ENCODE measurements at places on chromosomes 7 and 10.

- no peak for DNase-seq
Observed at GRCh38 chr10:71307469-71308085, 11.5 kb upstream of the SLC29A3 start.

DNA sequence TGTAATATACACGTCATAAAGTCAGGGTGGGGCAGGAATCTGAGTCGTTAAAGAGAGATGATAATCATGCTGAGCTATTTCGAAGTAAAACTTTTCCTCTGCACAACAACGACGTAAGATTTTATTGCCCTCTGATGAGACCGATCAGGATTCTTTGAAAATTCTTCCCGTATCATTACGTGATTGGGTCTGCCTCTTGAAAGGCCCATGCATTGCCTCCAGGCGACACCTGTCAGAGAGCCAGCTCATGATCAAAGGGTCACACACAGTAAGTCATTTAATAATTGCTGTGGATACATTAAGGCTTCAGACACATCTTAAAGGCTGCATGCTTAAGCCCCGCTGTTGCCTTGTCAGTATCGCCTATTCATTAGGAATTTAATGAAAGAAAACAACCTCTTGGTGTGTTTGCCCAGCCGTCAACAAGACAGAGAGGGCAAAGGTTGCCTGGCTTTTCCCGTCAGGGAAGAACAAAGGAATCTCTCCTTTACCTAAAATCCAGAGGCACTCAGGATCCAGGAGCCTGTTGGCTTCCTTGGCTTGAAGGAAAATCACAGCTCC is 189.0 kb upstream of the SH2B2 start:
- DNase-seq, result no peak

GRCh38 chr10:821322-821721 is 110.2 kb downstream of the LARP4B start:
- no peak for DNase-seq

- DNase-seq, result no peak
Observed at GRCh38 chr10:6033954-6034353, 28.2 kb downstream of the IL2RA start.

DNA sequence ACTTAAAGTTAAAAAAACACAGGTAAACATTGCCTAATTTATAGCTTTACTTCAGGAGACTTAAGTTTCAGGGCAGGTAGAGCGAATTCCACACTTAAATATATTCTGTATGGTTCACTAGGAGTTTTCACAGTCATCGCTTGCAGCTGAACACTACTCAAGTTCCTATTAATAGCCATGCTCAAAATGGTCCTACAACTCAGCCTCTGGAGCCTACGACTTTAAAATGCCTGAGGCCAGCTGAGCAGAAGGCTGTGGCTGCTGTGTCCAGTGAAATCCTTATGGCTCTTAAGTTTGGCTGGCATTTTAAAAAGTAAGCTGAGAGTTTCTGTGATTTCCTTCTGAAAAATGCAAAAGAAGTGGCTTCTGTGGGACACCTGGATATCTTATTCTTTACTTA is 105.4 kb upstream of the GLI3 start:
- no peak for DNase-seq

GRCh38 chr7:155692317-155692716 is 47.9 kb downstream of the RBM33 start:
- DNase-seq, result no peak

- DNase-seq, result no peak
Observed at GRCh38 chr10:36280321-36280741, 638.2 kb upstream of the FZD8 start.

- no peak for DNase-seq
Observed at GRCh38 chr7:107210400-107210799, 41.6 kb downstream of the HBP1 start.

DNA sequence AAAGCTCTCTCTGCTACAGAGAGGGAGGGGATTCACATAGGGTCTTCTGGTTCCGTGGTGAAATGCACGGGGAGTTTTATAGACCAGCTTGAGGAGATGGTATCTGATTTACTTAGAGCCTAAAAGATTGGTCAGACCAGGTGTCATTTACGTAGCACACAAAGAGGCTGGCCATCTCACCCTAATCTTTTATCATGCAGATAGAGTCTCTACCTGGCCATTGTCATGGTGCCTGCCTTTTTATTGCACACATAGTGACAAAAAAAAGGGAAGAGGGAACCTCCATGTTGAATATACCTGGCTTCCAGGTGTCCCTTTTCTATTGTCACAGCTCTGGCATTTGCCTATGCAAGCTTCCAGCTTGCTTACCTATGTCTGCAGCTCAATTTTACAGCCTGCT is 1456.1 kb downstream of the GATA3 start:
- no peak for DNase-seq

GRCh38 chr7:88546808-88547207 is 212.7 kb upstream of the ZNF804B start:
- DNase-seq, result no peak

DNA sequence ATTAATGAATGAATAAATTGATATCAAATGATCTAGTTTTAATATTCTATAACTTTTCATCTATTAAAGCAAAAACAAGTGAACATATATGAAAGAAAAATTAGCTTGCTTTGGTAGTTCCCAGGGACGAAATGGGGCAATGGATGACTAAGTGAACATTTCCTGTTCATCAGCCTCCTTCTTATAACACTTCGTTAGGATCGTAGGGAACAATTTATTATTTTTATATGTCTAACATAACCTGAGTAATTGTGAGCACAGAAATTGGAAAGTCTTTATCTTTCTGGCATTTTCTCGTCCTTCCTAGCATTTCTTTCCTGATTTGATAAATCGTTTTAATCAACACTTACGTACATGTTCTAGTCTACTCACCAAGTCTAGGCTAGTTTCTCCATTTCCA is 59.1 kb upstream of the PPP1R3C start:
- no peak for DNase-seq

- DNase-seq, result no peak
Observed at GRCh38 chr10:6918305-6918704, 338.2 kb upstream of the PRKCQ start.

GRCh38 chr10:47035819-47036337 is 124.7 kb downstream of the PTPN20 start:
- DNase-seq, result no peak

DNA sequence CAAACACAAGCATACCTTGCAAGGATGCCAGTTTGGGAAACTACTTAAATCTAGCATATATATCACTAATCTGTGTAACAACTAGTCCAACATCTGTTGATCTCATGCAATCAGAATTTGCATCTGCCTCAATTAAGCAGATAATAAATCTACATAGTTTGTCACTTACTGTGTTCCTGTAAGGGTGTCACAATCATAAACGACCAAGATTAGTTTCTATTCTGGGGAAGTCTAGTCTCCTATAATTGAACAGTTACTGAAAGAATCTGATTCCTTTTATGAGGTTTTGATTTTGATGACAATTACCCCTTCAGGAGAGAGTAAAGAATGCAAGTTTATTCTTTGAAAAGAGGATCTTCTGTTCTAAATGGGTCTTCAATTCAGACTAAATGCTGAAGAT is 85.5 kb upstream of the LRRN3 start:
- DNase-seq, result no peak

GRCh38 chr10:17216217-17216900 is 11.7 kb upstream of the VIM start:
- DNase-seq, result no peak

- DNase-seq, result no peak
Observed at GRCh38 chr10:11691319-11691755, 50.8 kb upstream of the ECHDC3 start.

- no peak for DNase-seq
Observed at GRCh38 chr7:130417213-130417612, 23.6 kb downstream of the CEP41 start.

DNA sequence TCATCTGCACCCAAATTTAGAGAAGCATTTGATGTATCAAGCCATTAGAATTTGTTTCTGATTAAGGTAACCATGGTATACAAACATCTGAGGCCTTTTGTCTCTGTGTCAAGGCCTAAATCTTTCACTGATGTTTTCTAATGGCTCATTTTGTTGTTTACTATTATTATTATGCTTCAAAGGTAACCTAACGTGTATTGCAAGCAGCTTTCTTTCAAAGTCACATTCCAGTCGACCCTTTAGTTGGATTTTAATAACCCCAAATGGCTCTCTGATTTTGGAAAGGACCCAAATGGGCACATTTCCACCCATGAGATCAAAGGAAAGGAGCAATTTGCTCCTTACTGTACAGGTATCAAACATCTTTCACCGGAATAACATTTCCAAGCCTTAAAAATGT is 46.7 kb upstream of the WNT16 start:
- no peak for DNase-seq

Measured in hippocampal formation (tissue), 2 donors.